ENCODE measurements at places on chromosomes 4 and X. TPM values are rescaled to one million over a fixed set of nuclear protein-coding genes. Genes with fewer than 3 reads are reported as not detected.

The CT83 gene
- total RNA-seq: not detected

The CDKL2 gene
- 3.0 TPM for total RNA-seq

The HTRA3 gene
- 0.14 TPM for total RNA-seq

The EIF4E gene
- 253 TPM for total RNA-seq

The PRR32 gene
- total RNA-seq: not detected

The ZNF185 gene
- 162 TPM for total RNA-seq

The PFKFB1 gene
- 0.21 TPM for total RNA-seq

The RAB41 gene
- not detected for total RNA-seq

The MPC1L gene
- total RNA-seq: not detected

The CXCL6 gene
- total RNA-seq: not detected

The GABRE gene
- total RNA-seq: 54.4 TPM
